ENCODE measurements at places on chromosomes 1 and 21.

- no peak for DNase-seq
Observed at GRCh38 chr21:38984568-38984967, 178.8 kb downstream of the ETS2 start.

GRCh38 chr1:15201849-15202551 lies 45.0 kb upstream of the FHAD1 start:
- DNase-seq = no peak

DNA sequence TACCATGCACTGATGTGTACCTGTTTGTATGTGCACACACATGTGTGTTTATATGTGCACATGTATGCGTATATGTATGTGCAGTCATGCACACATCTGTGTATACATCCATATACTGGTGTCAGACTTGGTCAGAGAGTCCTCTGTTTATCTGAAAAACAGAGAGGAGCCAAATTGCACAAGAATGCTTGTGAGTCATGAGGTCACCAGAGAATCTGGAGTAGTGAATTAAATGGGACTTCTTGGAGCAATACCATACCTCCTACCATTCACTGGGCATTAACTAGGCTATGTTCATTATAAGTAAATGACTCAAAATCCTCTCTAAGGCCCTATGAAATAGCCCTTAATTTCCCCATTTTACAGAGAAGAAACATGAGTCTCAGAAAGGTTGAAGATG lies 272.1 kb upstream of the C1orf87 start:
- DNase-seq = no peak

- DNase-seq = no peak
Observed at GRCh38 chr1:167428395-167428794, 89.9 kb downstream of the CD247 start.

DNA sequence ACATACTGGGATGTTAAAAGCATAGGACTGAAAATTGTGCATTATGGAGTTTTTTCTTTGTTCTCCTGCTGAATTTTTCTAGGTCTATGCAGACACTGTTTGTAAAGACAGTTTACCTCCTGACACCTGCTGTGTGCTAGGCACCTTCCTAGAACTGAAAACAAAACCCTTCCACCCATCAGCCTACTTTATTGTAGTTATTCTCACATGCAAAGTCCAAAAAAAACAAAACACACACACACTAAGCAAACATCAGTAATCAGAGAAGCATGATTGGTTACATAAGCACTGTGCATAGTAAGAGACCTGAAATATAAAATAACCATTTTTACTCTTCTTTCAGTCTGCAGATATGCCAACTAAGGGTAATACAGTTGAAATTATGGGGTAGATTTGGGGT lies 195.1 kb downstream of the CRB1 start:
- DNase-seq = no peak

GRCh38 chr1:38173848-38174247 lies 127.3 kb upstream of the POU3F1 start:
- no peak for DNase-seq

GRCh38 chr1:234997896-234998741 lies 130.5 kb downstream of the TOMM20 start:
- no peak for DNase-seq

DNA sequence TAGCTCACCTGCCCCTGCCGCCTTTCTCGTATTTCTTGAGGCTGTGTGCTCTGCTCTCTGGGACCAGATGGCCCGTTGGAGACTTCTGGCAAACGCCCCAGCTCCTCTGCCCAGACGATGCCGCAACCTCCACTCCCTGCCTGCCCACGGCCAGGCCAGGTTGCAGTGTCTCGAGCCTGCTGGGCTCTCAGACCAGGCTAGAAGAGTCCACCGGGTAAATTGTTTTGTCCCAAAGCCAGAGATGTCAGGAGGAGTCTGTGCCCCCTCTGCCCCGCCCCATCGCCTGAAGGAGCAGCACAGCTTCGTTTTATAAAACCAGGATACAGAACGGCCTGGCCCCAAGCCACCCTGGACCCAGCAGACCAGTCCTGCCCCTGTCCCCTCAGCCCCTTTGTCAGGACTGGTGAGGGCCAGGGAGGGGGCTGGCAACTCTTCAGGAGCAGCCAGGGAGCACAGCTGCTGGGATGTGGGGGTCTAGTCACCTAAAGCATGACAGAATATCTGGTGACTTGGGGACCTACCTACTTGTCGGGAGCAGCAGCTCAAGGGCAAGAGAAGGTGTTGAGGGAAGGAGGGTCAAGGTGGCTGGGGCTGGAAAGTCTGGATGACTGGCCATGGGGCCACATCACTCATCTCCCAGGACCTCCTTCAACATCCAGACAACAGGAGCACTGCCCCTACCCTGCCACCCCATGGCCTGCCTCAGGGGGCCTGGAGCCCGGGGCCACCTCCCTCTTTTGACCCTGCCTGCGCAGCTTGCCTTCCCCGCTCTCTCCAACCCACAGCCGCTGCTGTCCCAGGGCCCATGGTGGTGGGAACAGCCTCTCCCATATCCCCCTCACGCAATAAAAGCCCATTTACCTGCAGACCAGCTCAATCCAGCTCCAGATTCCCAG lies 33.9 kb upstream of the LBR start:
- peak; percentile 4 for DNase-seq

DNA sequence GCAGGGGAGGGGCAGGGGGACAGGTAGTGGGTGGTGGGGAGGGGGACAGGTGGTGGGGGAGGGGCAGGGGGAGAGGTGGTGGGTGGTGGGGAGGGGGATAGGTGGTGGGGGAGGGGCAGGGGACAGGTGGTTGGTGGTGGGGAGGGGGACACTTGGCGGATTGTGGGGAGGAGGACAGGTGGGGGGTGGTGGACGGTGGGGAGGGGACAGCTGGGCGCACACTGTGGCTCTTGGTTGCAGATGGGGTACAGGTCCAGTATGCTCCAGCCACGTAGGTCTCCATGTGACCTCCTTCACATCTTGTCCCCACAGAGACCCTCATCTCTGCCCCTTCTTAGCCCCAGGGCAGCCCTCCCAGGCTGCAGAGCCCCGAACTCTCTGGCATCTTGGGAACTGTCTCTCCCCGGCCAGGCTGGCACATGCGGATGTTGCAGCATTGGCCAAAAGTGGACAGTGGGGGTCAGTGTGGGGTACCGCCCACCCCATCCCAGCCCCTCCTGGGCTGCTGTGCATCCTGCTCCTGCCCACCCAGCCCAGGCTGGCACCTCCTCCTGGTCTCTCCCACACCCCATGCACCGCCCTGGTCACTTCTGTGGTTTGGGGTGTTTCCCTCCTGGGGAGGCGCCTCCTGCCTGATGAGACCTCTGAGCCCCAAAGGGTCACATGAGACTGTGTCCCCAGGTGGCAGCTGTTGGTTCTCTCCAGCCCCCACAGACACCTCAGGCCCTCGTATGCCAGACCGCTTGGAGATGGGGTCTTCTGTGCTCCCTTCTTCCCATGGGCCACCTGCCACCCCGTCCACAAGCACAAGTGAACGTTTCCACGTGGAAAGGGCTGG lies 7.6 kb upstream of the SLC19A1 start:
- DNase-seq = peak; percentile 13

DNA sequence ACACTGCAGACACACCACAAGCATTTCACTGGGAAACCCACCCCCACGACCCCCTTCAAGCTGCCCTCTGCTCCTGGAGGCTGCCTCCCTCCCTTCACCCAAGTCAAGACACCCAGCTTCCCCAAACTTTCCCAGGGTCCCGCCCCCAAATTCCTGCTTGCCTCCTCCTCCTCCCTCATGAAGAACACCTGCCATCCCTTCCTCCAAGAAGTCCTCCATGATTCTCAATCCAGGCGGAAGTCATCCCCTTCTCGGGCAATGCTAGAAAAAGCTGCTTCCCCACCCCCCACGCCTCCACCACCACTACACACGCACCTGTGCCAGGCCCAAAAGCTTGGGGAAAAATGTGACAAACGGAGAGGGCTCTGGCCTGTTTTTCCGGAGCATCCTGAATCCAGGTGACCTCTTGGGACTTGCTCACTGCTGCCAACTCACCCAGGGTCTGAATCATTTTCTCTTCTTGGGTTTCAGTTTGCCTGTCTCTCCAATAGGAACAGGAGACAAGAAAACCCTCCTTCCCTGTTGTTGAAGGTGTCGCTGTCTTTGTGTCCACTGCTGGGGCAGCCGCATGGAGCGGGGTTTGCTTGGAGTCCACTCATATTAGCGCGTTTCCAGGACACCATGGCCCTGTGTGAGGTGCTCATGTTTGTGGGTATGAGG lies 101.0 kb upstream of the CASZ1 start:
- no peak for DNase-seq

DNA sequence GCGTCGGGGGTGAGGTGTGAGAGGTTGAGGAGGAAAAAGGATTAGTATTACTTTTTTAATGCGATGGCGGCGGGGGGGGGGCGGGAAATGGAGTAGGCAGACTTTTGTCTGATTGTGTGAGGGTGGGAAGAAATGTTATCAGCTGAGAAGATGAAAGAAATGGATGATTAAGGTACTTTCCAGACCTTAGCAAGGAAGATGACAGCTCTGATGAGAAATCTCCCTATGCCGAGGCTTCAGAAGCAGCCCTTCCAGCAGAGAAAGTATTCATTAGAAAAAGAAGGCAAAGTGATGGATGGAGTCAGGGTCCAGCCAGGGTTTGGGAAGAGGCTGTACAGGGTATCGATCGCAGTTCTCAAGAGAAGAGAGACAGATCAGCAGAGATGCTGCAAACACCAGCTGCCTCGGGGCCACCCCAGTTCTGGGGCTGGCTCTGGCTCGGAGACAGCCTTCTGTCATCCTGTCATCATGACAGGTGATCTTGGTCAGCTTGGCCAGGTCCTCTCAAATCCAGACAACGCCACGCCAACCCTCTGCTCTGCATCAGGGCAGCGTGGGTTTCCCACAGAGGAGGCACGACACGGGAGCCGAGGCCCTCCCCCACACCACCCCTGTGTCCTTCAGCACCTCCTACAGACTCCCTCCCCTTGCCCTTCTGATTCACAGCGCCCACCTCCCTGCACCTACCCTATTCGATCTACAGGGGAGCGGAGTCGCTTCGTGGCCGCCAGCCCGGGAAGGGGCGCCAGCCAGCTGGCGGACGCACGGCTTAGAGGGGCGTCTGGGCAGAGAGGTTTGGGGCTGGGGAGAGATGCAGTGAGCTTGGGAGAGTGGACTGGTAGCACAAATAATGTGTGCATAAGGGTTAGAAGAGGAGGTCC lies 674 bp upstream of the ATXN7L2 start:
- DNase-seq = peak; percentile 55

DNA sequence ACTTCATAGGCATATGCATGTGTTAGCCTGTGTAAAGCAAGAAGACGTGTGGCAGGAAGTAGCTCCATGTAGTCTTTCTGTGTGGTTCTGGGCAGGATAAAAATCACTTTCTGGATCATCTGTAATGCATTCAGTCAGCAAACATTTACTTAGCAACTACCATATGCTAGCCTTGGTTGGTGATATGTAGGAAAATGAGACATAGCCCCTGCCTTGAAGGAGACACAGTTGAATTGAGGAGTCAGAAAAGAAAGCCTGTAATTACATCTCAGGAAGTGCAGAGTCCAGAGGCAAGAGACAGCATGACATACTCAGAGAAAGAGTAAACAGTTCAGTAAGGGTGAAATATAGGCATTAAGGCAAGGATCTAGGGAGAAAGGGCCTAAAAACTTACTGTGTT lies 38.5 kb downstream of the DAB1 start:
- DNase-seq = no peak

DNA sequence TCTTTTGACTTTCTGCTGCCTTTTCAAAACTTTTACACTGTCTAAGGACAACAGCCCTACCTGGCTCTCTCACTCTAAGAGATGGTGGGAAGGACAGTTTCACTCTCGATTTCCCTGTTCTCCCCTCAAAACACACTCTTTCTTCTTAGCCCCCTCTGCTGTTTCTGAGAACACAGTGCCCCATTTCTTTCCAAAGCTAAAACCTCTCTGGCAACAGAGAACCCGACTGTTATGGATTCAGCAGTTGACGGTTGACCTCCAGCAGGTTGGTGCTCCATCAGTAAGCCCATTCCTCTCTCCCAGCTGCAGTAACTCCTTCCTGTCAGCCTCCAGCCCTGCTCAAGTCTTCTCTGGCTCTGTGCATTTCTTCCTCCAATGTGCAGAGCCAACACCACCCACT lies 88.2 kb upstream of the ABCD3 start:
- no peak for DNase-seq

GRCh38 chr1:218779341-218780100 lies 394.2 kb upstream of the LYPLAL1 start:
- no peak for DNase-seq

GRCh38 chr1:75992312-75992711 lies 60.1 kb upstream of the ASB17 start:
- DNase-seq = no peak

DNA sequence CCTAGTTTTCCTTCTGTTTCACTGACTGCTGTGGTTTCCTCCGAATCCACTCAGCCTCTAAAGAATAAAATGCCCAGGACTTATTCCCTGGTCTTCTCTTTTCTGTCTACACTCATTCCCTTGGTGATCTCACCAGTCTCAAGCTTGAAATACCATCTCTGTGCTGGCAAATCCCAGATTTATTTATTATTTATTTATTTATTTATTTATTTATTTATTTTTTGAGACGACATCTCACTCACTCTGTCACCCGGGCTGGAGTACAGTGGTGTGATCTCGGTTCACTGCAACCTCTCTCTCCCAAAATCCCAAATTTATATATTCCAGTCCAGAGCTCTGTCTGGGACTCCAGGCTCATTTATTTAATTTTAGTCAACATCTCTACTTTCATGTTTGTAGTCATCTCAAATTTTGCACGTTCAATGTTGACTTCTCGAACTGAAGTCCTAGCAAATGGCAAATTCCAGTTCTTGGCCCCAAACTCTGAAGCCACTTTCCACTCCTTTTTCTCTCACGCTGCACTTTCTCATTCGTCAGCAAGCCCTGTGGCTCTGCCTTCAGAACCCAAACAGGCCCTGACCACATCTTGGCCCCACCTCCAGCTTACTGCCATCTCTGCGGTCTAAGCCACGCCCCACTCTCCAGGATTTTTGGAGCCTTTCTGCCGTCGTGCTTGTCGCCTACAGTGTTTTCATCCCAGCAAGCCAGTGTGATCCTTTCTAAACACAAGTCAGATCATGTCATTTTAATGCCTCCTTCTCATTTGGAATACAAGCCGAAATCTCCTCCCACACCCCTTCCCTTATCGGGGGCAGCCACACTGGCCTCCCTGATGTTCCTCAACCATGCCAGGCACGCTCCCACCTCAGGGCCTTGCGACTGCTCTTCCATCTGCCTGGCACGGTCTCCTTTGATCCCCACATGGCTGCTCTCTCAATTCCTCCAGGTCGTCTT lies 14.2 kb upstream of the TENT5B start:
- no peak for DNase-seq

- no peak for DNase-seq
Observed at GRCh38 chr1:238738892-238739291, 647.5 kb upstream of the CHRM3 start.

GRCh38 chr1:182580736-182581135 lies 8.3 kb downstream of the RNASEL start:
- no peak for DNase-seq

Measured in activated naive CD4-positive, alpha-beta T cell treated with anti-CD3 and anti-CD28 coated beads for 36 hours (primary cell).